Stimulated activated CD8-positive, alpha-beta memory T cell treated with anti-CD3 and anti-CD28 coated beads, Interleukin-4, amount 100 ng/mL, for 1 hour (primary cell): ENCODE measurements at places on chromosomes 3 and 15.
A peak's percentile ranks its signal among the peaks of the same experiment; 100 is the strongest.

- no peak for DNase-seq
Measured at GRCh38 chr3:53350652-53351051, 3.3 kb upstream of the DCP1A start.

DNA sequence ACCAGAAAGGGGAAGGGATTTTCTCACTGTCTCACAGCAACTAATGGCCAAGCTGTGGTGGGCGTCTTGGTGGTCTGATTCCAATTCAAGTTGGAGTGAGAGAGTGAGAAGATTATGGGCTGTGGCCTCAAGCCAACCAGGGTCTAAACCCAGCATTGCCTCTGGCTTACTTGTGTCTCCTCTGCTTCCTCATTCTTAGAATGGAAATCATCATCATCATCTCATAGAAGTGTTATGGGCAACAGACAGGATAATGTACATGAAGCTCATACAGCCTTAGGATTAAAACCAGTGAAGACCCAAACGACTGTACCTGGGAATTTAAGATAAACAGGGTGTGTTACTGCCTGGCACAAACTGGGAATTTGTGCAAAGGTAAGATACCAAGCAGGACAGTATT lies 29.1 kb upstream of the IREB2 start:
- no peak for DNase-seq

GRCh38 chr3:146322216-146322817 lies 71.4 kb upstream of the PLSCR4 start:
- no peak for DNase-seq

GRCh38 chr15:88393719-88394519 lies 73.3 kb downstream of the MRPL46 start:
- DNase-seq, result no peak

DNA sequence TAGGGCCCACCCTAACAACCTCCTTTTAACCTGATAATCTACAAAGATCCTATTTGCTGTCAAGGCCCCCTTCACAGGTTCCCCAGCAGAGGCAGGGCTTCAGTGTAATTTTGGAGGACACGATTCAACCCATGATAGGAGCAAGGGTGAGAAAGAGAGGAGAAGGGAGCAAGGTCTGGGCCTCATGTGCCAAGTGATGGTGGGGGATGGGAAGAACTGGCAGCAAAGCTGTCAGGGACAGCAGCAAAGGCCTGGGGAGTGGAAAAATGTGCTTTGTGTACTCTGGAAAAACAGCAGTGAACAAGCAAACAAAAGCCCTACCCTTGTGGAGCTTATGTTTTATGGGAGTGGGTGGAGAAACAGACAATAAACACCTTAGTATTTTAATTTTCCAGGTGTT lies 2.7 kb upstream of the GALNT15 start:
- no peak for DNase-seq

DNA sequence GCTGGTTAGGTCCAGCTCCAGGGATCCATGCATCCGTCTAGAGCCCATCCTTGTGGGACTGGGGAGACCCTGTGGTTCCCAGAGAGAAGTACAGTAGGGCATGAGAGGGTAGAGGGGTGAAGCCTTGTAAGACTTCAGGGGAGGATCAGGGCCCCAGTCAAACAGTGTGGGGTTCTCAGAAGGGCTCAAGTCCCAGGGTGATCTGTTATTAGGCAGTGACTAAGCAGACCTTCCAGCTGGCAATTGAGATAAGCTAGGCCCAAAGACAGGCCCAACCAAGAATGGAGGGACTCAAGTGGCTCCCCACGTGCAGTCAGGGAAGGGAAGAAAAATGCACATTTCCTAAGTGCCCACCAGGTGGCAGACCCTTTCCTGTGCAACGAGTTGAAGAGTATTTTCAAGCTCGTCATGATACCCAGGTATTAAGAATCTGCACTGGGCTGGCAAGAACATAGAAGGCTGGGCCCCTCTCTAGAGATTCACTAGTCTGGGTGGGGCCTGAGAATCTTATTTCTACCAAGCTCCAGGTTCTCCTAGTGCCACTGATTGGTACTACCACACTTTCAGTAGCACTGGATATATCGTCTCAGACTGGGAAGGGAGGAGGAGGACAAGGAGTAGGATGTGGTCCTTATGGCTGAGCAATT lies 240.8 kb downstream of the NR1D2 start:
- no peak for DNase-seq

GRCh38 chr15:90071220-90071807 lies 31.0 kb downstream of the IDH2 start:
- DNase-seq, result peak; percentile 68

- no peak for DNase-seq
Measured at GRCh38 chr3:106508331-106508893, 639.6 kb upstream of the CBLB start.

DNA sequence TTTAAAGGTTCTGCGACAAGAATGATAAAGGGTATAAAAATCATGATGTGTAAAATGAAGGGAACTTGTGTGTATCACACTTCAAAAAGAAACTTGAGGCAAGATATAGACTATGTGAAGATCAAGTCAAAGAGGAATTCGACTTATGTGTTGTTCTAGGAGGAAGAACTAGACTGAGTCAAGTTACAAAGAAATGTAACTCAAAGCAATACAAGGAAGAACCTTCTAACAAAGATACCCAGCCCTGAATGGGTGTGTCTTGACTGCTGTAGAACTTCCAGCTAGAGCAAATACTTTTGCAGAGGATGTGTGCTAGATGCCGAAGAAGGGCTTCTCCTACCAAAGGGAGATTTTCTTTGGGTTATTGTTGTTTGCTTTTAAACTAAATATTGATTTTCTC lies 2.4 kb downstream of the SLC49A4 start:
- DNase-seq, result no peak

DNA sequence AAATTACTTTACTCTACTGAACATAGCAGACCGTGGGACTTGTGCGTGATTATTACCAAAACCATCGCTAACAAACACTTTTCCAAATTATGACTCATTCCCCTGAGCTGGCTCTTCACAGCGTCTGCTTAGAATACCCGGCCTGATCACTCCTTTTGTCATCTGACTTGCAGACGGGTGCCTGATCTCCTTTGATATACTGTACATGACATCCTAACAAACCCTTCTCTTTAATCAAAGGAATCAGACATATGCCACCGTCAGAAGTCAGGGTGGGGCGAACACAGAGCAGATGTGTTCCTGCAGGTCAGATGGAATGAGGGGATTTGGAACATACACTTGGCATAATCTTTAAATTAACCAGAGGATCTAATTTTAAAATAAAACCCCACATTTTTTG lies 48.5 kb upstream of the SH3GL3 start:
- no peak for DNase-seq

- no peak for DNase-seq
Measured at GRCh38 chr3:14562121-14562890, 22.2 kb upstream of the GRIP2 start.

DNA sequence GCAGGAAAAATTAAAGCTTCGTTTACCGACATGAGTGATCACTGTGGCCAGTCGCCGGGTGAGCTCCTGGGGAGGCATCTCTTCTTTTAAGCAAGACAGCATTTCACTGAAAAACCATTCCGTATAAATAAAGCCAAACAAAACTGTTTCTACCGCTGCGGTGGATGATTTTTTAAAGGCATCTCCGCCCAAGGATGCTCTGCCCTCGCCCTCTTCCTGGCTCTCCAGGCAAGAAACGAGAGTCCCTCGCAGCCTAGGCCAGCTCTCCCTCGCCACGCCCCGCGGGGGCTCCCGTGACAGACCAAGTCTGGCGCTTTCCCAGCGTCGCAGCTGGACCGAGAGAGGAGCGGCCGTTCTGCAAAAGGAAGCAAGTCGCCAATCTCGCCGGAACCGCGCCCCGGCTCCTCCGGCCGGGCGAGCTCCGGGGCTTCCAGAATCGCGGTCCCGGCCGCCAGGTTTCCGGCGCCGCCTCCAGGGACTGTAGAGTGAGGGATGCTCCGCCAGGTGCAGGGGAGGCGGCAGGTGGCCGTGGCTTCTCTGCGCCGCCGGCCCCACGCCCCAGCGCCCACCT lies 458 bp downstream of the MCF2L2 start:
- no peak for DNase-seq

- DNase-seq, result no peak
Measured at GRCh38 chr3:52408466-52408865, 36.4 kb downstream of the SEMA3G start.

DNA sequence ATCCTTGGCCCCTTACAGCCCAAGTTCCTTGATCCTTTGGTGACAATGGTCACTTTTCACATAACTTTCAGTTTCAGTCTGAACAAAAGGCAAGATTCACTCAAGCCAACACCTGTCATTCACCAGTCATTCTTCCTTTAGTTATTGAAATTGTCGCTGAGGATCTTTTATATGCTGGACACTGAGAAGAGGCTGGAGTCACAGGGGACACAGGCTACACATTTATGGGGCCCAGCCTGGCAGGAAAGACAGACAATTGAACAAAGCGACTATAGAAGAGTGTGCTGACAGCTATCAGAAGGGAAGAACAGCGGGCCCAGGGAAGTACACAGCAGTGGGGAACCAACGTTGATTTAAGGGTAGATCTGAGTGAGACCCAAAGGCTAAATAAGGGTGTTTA lies 69.8 kb upstream of the PROK2 start:
- no peak for DNase-seq

GRCh38 chr3:120350401-120350941 lies 1.3 kb upstream of the LRRC58 start:
- no peak for DNase-seq

- DNase-seq, result no peak
Measured at GRCh38 chr15:70318594-70319465, 221.1 kb upstream of the TLE3 start.

GRCh38 chr3:72238801-72239200 lies 453.9 kb upstream of the PROK2 start:
- no peak for DNase-seq

DNA sequence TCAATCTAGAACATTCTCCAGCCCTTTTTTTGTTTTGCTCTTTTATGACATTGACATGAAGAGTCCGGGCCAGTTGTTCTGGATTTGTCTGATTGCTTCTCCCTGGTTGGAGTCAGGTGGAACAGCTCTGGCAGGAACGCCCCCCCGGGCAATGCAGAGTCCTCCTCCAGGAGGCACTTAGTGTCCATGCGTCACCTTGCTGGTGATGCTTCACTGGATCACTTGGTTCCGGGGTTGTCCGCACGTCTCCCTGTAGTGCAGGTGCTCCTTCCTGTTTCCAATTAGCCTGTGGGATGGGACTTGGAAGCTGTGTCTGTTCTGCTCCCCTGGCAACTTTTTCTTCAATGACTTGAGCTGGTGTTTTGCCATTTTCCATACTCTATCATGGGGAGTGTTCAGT lies 9.8 kb downstream of the CSK start:
- DNase-seq, result no peak

DNA sequence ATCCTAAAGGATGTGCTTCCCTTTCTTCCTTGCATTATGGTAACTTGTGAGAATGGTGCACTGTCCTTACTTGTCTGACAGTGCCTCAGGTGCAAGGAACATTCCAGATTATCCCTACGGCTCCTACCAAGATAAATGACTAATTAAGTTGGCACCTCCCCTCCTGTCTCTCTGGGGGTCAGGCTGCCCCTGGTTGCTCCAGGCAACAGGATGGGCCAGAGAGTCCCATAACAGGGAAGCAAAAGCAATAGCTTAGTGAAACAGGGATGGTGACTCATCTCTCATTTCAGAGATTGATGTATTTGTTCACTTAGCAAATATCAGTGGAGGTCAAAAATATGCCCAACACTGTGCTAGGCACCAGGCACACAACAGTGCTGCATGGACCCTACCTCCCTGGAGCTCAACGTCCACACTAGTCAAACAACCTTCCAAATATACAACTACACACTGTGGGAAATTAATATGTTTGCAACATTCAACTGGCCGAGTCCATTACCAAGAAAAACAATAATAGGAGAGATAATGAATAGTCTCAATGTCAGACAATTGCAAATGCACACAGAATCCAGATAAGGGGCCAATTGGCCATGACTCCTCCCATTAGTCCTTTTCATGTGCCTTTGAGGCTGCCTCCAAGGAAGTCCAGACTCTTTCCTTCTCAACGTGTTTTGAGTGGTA lies 249.0 kb downstream of the TLE3 start:
- DNase-seq, result no peak

DNA sequence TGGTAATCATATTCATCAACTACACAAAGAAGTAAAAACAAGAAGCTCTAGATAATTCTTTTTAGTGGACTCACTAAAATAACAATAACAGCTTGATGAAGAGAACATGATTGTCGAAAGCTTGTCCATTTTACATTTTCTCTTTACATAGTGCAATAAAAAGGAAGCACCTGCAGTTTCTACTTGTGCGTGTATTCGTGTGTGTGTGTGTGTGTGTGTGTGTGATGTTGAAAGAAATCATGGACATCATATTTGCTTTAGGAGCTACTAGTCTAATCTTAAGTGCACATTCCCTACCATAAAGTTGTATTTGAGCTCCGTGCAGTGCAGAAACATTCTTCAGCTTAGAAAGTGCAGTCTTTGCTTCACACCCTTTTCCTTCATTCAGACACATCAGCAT lies 288.8 kb downstream of the ZBTB20 start:
- DNase-seq, result no peak

DNA sequence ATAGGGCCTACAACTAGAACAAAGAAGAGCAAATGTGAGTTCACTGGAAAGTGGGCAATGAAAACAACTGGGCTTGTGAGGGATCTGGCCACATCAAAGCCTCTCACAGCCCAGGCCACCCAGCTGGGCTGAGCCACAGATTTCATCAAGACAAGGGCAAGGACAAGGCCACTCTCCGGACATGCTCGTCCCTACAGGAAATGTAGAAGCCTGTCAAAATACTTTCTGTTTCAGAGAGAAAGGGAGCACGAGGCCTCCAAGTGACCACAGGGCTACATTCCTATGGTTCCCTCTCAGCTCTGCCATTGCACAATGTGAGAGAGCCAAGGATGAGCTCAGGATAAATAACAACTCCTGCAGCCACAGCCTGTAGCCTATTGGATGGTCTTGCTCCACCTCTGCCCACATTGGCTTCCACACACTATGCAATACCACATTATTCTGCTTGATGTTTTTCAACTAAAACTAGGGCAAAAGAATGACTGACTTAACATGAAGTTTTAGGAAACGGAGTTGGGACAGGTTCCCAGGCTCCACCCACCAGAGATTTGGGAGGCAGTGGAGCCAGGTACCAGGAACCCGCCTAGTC lies 12.1 kb downstream of the TBC1D2B start:
- no peak for DNase-seq

DNA sequence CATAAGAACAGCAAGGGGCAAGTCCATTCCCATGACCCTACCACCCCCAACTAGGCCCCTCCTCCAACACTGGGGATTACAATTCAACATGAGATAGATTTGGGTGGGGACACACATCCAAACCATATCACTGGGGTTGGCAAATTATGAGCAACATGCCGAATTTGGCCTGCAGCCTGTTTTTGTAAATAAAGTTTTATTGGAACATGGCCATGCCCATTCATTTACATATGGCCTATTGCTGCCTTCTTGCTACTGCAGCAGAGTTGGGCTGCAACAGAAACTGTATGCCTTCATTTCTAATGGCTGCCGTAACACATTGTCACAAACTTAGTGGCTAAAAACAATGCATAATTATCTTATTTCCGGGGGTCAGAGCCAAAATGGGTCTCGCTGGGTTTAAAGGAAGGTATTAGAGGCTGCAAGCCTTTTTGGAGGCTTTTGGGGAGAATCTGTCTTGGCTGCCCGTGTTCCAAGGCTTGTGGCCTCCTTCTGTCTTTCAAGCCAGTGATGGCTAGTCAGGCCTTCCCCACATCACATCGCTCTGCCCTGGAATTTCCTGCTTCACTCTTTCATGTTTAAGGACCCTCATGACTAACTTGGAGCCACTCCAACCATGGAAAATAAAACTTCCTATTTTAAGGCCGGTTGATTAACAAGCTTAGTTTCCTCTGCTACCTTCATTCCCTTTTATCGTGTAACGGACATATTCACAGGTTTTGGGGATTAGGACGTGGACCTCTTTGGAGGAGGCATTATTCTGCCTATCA lies 428.5 kb upstream of the PROK2 start:
- DNase-seq, result no peak
